RWPE1 (cell line): ENCODE measurements at places on chromosomes 2 and 18.

DNA sequence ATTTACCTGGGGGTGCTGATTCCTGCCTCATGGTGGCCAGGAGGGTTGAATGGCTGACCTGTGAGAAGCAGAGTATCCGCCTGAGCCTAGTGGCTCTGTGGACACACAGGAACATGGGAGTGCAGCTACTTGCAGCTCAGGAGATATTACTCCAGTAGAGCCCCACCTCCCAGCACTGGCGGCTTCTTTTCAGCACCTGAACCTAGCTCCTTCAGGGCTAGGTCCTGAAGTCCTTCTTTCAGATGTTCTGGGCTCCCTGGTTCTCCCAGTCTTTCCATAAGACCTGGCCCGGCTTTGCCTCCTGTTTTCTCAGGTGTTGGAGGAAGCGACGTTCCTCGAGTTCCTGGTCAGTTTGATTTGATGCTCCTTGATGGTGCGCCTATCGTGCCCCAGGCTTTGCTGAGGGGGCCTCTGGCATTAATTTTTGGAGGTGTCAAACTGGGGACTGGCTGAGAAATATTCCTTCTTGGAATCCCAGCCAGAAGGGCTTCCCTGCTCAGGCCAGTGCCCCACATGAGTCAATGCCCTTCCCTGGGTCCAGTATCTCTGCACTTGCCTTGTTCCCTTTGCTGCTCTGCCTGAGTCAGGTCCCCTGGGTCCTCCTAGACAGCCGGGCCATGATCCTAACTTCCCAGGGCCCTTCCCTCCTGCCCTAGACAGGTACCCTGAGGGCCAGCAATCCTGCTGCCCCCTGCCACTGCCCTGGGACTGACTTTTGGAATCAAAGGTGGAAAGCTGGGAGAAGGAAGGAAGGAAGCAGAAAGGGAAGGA, 110.7 kb upstream of the HAAO start:
- DNase-seq, result no peak

GRCh38 chr2:101064125-101064502, 62.0 kb downstream of the RPL31 start:
- DNase-seq, result no peak

DNA sequence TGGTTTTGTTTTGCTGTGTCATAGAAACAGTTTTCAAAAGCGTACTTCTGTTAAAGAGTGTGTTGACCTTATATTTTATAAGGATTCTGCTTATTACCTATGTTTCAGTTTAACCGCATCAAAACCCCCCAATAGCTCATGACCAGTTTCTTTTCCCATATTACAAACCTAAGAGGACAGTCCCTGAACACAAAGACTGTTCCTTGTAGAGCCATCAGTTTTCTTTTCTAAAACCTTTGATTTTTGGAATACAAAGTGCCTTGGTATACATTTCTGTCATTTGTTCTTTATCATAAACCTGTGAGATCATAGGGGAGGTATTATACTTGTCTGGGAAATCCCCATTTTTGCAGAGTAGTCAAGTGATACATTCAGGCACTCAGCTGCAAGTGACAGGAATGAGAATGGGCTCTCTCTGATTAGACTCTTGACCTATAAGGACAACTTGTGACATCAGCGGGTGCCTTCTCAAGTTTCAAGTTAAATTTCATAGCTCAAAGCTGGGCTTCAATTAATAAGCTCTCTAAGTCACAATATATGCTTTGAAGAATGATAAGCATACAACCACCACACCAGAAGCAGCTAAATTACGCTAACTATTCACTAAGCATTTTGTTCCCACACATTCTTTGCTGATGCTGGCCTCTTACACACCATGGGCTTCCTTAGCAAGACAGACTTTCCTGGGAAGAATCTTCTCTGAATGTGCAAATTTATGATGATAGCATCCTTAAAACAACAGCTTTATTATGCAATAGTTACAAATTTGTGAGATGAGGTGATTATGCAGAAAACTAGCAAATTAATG, 97.5 kb upstream of the CD302 start:
- no peak for DNase-seq

- no peak for DNase-seq
Measured at GRCh38 chr2:45120546-45120945, 111.3 kb upstream of the SIX2 start.

GRCh38 chr2:160696087-160696452, 202.5 kb upstream of the RBMS1 start:
- no peak for DNase-seq

DNA sequence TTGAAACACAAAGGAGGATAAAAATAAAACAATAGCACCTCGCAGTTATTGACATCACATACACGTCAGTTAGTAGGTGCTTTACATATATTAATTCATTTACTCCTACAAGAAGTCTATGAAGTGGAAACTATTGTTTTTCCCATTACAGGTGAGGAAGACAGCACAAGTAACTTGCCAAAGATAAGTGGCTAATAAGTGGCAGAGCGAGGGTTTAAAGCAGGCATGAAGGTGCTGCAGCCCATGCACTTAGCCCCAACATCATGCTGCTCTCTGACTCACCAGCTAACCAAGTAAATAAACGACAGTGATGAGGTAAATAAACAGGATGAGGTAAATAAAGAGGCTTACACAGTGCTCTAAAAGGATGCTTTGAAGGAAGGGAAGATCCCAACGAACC, 498.6 kb upstream of the ZEB2 start:
- DNase-seq, result no peak

- DNase-seq, result no peak
Measured at GRCh38 chr2:78132391-78133370, 610.5 kb upstream of the LRRTM4 start.

DNA sequence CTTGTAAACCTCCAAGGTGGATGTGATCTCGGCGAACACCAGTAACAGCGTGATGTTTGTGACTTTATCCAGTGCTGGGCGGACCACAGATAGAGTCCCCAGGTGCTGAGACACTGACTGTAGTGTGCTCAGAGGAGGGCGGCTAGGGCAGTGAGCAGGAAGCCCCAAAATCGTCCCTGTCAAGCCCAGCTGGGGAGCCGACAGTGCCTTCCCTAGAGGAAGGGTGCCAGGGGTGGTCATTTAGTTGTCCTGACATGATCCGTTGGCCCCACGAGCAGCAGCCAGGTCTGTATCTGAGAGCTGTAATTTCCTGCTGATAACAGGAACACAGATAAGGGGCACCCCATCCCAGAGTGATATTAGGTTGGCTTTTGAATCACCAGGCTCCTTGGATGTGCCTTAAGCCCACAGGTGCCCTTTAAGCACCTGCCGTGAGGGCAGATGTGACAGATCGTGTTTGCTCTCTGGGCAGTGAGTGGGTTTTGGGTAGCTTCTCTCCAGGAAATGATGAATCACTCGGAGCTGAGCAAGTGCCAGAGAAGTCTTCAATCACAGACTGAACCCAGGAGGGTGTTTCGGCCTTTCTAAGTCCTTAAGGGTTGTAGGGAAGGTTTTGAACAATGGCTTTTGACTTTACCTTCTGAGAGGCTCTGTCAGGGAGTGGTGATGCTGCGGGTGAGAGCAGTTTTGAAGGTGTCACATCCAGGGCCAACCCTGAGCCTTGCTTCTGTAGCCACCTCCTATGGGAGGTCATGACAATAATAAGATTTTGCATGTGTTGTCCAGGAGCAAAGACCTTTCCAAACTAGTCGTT, 7.7 kb downstream of the LPIN1 start:
- peak; percentile 69 for DNase-seq

DNA sequence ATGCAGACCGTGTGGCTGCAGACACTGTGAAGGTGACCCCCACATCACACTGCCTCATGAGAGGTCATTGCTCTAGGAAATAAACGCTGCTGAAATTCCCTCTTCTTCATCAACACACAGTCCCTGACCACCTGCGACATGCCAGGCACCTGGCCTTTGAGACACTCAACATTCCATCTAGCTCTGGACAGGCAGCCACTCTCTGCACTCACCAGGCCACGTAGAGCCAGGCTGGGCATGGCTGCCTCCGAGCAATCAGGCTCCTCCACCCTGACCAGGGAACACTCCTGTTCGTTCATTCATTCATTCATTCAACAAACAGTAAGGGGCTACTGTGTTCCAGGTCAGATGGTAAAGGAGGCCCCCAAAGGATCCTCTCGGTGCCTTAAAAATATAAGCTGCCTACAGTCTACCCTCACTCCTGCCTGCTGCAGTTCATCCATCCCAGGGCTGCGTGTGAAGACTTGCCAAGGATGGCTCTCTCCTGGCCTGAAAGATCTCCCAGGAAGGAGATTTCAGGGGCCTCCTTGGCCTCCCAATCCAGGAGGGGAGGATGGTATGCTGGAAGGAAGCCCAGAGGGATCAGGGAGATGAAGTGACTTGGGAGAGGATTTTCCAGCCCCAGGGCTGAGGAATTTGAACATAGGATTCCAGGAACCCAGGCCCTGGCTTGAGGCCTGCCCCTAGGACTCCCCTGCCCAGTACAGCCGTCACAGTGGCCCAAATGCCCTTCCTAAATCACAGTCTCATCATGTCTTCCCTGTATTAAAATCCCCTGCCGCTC, 66.7 kb downstream of the TNS1 start:
- no peak for DNase-seq

DNA sequence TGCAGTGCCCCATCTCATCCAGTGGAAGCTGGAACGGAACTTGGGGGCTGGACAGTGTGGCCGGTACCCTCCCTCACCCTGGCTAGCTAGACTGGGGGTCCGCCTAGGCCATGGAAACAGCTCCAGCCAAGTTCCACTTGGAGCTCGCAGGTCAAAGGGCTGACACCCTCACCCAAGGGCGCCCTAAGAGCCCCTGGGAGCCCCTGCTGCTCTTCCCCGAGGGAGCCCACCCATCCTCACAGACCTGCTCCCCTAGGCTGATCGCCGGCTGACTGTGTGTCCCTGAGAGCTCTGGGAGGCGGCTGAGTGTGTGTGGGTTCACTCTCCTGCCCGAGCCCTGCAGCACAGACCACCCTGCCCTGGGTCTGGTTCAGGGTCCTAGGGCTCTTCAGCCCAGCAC, 118.2 kb upstream of the OTOS start:
- no peak for DNase-seq

GRCh38 chr2:206160125-206160806, 571 bp downstream of the EEF1B2 start:
- DNase-seq, result peak; percentile 57

GRCh38 chr2:20758997-20759396, 63.9 kb downstream of the LDAH start:
- no peak for DNase-seq

DNA sequence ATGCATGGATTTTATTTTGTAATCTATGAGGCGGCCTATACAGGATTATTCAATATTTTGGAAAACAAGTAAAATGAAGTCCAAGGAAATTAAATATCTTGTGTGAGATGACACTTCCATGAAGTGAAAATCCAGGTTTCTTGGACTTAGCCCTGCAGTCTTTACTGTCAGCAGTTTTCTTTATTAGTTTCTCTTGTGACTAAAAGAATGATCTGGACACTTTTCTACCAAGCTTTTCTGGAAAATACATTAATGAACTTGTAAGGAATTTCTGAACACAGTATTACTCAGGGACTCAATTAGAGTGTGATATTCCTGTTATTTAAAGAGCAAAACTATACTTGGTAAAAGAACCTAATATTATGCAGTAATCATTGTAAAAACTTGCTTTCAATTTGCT, 610.4 kb upstream of the SLC8A1 start:
- DNase-seq, result no peak

DNA sequence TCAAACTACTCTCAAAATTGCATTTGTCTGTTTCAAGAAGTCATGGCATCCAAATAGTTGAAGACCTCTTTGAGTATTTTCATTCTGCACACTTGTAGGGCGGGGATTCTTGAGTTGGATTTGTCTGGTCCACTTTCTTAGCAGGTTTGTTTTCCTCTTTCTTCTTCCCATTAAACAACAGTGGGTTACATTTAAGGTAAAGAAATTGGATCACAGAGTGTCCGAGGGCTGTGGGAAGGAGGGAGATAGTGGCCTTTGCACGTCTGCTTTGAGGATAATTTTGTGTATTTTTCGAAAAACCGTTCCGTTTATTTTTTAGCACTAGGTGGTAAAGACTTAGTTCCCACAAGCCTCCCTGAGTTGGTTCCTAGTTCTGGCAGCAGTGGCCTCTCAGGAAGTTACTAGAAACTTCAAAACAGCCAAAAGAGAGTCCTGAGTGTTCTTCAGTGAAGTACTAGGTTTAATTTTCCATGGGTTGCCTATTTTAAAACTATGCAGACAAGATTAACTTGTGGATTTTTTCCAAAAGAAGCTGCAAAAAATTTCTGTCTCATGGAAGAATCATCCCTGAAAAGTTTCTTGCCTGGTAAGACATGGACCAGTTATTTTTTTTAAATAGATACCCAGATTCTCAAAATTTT, 107.9 kb downstream of the CDC42EP3 start:
- DNase-seq, result no peak

DNA sequence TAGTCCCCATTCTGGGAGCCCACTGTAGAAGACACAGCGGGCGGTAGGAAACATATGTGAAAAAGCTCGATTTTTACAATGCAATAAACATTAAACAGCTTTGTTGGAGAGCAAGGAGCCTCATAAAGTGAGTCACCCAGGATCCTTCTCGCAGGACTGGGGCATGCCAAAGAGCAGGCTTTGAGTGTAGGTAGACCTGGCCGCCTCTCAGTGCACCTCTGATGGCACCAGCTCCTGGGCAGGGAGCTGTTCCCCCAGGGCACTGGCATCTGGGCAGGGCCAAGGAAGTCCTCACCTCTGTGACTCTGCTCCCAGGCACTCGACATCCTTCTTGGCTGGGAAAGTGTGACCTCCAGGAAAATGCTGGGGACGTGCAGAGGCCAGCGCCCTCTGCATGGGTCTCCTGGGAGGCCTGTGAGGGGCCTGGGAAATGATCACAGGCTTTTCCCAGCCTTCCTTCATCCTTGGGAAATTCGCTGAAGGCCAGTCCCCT, 94.2 kb downstream of the POLR1A start:
- no peak for DNase-seq

GRCh38 chr2:225120186-225120585, 77.9 kb upstream of the DOCK10 start:
- peak; percentile 18 for DNase-seq

DNA sequence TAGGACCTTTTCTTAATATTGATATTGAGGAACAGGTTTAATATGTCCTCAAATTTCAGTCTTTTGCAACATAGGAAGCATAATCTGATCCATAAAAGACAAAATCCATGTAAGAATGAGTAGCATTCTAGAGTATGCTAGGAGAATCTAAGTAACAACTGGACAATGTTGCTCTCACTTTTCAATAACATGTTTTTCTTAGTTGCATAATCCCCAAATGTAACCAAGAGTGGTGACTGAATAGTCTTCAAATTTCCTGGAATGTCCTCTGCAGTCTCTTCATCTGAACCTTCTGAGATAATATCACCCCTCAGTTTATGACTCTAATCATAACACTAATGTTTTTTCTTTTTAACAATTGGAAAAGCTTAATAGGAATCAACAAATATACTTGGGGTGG, 110.0 kb upstream of the ZEB2 start:
- DNase-seq, result no peak

DNA sequence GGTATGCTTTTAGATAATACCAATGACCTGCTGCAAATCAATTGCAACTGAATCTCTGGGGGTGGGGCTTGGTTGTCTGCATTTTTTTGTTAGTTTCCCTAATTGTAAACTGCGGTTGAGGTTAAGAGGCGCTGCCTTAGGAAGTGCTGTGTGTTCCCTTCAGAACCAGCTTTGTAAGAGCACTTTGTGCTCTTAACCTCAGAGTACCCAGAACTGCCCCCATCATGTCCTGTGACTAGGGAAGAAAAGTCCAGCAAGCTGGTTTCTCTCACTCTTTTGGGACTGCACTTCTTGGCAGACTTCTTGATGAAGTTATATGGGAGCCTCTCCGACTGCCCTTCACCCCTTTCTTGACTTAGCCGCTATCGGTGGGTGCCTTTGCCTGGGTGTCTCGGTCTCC, 245.5 kb upstream of the CXCR4 start:
- DNase-seq, result no peak
